NCI-H2081 treated with DMSO at 0.1 percent for 48 hours (cell line): ENCODE measurements at places on chromosomes 11 and 22.

GRCh38 chr11:47659276-47659675 is 16.9 kb upstream of the MTCH2 start:
- no peak for DNase-seq

DNA sequence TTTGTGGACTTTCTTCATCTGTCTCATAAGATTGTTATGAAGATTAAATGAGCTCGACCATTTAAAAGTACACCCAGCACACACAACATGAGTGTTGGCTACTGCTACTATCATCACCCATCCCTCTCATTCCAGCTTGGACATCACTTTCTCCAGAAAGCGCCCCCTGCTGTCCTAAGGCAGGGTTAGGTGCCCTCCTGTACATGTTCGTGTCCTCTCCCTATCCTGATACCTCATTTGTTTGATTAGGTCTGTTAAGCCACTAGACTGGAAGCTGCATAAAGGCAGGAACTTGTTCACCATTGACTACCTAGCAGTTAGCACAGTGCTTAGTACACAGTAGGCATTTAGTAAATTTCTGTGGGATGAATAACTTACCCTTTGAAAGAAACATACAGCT is 85.5 kb downstream of the ENTHD1 start:
- DNase-seq, result no peak

DNA sequence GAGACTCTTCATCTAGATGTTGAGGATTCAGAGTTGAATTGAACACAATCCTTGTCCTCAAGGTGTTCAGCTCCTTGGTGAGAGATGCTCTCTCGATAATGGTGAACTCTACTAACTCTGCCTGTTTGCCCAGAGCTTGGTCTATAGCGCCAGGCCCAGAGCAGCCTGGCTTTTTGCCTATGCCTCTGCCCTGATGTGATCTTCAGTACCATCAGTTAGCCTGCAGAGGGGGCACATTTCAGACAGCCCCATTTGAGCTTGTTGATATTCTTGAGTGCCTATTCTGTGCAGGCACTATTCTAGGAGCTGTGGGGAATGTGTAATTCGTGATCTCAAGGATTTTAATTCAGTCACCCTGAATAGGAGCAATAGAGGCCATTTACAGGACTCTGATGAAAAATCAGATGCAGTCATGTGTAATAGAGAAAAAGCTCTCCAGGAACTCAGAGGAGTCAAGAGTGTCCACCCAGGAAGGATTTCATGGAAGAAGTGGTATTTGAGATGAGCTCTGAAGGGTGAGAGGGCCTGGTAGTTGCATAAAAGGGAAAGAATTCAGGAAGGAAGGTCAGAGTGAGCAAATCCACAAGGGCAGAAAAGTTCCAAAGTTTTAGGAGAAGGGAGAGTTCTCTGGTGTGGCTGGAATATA is 19.3 kb downstream of the GTPBP1 start:
- no peak for DNase-seq

DNA sequence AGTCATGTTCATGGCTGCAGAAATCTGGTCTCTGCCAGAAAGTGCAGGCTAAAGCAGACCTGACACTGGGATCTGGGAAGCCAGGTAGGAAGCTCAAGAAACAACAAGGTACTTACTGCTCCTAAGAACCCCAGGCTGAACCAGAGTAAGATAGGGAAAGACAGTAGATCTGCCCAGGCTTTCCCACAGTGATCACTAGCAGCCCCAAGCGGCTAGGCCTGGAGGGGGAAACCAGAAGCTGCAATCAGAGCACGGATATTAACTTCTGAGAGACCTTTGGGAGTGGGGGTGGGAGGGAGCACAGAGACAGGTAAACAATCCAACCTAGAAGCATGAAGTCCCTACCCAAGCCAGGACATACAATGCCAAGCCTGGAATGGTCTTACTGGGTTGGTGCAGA is 135.2 kb upstream of the C11orf58 start:
- no peak for DNase-seq

- no peak for DNase-seq
These were observed 5.0 kb downstream of the SLC39A13 start for GRCh38 chr11:47413351-47413750.

- DNase-seq, result no peak
These were observed 144.0 kb upstream of the GRK3 start for GRCh38 chr22:25420471-25420924.

- DNase-seq, result no peak
These were observed 322.7 kb upstream of the LARGE1 start for GRCh38 chr22:34243023-34243422.

DNA sequence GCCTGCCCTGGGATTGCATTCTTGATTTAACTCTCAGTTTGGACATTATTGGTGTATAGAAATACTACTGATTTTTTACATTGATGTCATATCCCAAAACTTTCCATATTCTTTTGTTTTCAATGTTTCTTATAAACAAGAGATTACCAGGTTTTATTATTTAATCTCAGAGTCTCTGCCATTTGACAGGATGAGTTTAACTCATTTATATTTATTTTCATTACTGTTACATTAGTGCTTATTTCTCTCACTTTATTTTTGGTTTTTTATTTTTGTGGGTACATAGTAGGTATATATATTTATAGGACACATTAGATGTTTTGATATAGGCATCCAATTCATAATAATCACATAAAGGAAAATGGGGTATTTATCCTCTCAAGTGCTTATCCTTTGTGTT is 9.1 kb upstream of the SCGB1D4 start:
- no peak for DNase-seq

GRCh38 chr22:27309697-27310096 is 491.9 kb downstream of the MN1 start:
- DNase-seq, result no peak

DNA sequence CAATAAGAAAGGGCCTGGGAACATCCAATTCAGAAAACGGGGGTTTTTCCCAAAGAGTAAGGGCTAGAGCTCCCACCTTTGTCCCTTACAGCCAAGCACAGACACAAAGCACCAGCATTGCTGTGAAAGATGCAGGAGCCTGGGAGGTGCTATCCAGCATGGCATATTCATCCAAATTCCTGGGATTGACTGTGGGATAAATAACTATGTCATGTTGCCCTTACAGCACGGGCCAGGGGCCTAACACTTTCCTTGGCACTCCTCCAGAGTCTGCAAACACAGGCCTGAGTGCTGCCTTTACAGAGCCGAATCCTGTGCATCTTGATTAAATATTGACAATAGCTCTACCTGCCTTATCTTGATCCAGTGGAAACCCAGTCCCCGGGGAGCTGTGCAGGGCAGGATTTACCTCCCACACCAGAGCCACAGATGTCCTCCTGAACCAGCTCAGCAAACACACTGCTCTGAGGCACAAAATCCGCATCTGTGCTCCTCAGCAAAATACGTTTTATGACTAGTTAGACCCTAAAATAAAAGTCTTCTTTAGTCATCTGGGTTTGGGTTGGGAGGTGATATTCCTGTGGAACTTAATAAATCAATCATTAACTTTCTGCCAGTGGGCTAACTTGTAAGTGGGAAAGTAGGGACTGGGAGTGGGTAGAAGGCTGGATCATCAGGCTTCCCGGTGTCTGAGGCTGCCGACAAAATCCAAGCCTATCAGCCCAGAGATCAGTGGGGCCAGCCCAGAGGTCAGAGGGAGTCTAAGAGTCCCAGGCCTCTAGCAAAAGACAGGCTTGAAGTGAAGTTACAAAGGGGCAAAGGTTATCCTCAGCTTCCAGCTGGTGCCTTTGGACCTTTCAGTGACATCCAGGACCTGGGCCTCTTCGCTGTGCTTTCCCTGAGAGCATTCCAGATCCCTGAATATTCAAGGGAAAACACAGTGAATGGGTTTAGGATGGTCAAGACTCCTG is 36.5 kb downstream of the POU2AF3 start:
- DNase-seq, result peak; percentile 88

DNA sequence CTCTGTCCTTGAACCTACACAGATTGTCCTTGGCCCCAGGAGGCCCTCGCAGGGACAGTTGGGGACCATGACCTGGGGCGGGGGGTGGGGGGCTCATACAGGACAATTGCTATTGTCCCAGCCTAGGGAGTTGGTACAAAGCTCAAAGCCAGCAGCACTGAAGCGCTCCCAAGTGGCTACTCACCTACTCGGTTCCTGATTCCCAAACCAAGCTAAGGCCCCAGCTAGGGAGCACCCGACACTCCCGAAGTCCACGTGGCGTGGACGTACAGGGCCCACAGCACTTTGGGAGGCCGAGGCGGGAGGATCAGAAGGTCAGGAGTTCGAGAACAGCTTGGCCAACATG is 80.6 kb downstream of the CELSR1 start:
- no peak for DNase-seq

DNA sequence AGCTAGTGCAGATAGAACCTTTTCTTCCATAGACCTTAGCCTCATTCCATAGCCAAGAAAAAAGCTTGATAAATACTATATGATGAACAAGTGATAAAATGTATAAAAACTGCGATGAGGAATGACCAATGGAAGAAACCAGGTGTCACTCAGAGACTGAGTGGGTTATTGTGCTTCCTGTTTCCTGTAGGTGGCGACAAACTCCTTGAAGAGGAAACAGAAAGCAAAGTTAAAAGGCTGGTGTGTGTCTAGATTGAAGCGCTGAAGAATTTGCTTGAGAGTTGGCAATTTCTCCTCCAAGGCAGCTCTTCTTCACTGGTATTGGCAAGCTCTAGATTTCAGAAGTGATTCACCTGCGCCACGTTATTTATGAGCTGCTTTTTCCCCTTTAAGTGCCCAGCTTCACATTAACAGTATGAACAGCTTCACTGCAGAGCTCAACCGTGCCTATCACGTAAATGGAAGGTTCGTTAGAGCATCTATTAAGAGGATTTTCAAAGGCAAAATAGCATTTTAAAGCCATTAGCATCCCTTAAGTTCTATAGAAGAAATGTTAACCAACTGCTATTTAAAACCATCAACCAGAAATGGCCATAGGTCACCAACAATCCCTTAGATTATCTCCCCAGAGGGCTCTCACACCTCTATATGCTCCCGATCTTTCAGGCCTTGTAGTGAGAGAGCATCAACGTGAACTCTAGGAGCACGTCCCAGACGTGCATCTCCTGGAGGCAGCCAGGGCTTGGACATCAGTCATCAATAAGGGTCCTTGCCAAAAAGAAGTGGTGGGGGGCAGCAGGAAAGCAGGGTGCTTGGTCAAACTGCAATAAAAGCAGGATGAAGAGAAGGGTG is 179.4 kb downstream of the CADM1 start:
- DNase-seq, result peak; percentile 58

DNA sequence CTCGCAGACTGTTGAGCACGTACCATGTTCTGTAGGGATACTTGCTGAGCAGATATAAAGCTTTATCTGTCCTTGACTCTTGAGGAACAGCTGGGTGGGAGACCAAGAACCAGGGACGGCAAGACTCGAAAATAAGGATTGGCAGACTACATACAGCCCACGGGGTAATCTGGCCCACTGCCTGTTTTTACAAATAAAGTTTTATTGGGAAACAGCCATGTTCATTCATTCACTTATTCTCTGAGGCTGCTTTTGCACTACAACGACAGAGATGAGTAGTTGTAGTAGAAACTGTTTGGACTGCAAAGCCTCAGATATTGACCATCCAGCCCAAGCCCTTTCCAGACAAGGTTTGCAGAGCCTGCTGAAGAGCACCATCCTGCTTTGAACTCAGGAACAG is 20.3 kb upstream of the RBM4B start:
- DNase-seq, result no peak

- DNase-seq, result no peak
These were observed 89.8 kb upstream of the LIN7C start for GRCh38 chr11:27596388-27596787.

DNA sequence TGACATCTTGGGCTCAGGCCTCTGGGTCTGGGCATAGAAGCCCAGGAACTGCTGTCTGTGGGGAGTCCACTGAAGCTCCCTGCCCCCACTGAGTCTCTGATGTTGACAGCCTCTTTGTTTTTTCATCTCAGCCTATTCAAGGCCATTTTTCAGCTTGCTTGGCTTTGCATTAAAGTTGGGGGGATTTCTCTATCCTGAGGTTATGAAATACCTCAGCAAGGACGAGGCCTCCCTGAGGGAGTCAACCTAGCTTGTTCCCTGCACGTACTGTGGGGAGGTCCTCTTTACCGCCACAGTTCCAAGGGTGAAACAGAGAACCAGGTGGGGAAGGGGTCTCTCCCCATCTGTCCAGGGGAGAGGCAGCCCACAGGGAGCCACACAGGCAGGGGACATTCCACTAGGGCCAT is 8.4 kb downstream of the KCNQ1OT1 start:
- DNase-seq, result no peak

DNA sequence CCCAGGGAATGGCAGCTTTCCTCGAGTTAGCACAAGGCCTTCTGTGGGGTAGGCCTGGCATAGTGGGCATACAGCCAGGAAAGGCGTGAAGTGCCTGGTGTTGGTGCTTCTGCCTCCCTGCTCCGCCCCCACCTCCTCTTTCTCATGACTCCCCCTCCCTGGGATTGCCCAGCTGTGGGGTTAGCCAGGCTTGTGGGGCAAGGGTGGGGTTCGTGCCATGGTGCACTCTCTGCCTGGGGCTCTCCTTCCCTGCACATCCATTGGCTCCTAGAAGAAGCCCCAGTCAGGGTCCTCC is 236.8 kb upstream of the NCAM1 start:
- DNase-seq, result no peak

GRCh38 chr11:64115531-64116522 is 50.1 kb downstream of the MACROD1 start:
- DNase-seq, result no peak

GRCh38 chr11:69460540-69461257 is 20.8 kb upstream of the LINC01488 start:
- DNase-seq, result no peak

DNA sequence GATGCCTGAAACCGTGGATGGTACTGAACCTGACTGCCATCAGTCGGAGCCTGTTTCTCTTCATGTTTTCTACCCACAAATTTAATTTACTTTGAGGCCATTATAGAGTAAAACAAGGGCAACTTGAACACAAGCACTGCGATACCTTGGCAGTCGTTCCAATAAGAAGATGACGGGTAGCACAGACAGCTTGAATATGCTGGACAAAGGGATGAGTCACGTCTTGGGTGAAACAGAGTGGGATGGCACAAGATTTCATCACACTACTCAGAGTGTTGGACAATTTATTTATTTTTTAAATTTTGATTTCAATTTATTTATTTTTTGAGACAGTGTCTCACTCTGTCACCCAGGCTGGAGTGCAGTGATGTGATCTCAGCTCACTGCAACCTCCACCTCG is 5.7 kb downstream of the DIXDC1 start:
- DNase-seq, result no peak

DNA sequence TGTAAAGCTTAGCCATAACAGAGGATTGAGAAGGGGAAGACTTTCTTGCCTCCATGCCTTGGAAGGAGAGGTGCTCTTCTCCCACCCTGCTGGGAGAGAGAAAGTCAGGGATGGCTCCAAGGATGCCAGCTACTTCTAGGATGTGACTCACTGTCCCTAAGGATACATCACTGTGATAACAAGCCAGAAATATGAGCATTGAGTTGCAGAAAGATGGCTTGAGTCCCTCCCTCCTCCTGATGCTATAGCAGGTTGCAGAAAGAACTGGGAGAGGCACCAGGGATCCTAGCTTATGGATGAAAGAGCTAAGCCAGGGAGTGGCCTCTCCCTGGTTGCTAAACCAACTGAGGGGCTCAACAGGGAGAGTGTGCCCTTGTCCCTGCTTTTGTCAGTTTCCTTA is 27.8 kb upstream of the FJX1 start:
- DNase-seq, result no peak

- DNase-seq, result no peak
These were observed 11.3 kb downstream of the IL17RA start for GRCh38 chr22:17096071-17096470.
